OCI-M1 (cell line): ENCODE measurements at places on chromosomes 4 and X.

DNA sequence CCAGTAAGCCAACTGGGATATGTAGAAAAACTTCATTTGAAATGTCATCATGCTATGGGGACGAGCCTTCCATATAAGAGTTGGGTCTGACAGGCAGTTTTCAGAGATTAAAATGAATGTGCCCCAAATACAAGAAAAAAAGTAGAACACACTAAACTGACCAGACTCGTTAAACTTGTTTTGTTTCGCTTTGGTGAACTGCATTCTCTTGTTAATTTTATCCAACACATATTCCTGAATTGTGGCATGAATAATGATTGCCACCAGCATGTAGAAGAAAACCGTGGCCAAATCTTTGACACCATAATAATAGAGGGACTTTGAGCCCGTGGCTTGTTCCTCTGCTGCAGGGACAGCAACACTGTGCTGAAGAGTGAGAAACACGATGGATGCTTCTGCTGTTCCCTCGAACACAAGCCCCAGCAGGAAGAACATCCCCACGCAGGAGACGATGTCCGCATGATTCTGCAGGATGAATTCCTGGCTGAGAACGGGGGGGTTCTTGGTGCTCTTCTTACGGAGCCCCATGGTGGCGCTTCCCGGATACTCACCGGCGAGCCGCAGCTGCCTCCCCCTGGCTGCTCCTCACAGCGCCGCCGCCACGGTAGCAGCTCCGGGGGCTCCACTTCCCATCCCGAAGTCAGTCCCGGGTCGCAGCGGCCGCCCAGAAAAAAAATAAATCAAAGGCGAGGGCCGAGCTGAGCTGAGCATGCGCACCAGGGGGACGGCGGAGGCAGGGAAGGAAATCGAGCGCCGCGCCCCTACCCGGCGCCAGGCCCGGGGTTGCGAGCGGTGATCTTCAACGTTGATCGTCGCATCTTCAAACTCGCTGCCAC, at the start of gene TRAM1L1:
Gene TRAM1L1 (minus strand): TSS at position 711 of the 836 bp plus-strand sequence. CDS start 183 bp downstream, at position 528.
- DNase-seq = no peak

DNA sequence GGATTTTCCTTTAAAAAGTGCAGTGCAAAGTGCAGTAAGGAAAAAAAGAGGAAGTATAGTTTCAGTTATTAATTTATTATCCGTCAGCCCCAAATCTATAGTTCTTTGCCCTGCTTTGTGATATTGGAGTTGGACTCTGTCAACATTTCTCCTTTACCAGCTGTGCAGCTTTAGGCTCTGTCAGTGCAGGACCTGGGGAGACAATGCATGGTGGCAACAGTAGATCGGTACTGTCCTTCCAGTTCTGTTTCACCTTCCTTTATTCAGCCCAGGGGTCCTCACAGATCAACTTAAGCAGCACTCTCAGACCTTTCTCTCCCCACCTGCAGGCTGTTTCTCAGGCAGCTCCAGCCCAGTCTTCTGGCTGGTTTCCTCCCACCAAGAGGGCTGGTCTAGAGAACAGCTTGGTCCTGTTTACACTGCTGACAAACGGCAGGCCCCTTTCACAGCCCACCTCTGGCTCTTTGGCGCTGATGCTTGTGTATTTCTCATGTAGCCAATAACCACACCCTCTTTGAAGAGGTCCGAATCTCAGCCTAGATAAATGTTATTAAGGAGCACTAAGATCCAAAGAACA, 71.6 kb downstream of the MCUB start:
- no peak for DNase-seq

DNA sequence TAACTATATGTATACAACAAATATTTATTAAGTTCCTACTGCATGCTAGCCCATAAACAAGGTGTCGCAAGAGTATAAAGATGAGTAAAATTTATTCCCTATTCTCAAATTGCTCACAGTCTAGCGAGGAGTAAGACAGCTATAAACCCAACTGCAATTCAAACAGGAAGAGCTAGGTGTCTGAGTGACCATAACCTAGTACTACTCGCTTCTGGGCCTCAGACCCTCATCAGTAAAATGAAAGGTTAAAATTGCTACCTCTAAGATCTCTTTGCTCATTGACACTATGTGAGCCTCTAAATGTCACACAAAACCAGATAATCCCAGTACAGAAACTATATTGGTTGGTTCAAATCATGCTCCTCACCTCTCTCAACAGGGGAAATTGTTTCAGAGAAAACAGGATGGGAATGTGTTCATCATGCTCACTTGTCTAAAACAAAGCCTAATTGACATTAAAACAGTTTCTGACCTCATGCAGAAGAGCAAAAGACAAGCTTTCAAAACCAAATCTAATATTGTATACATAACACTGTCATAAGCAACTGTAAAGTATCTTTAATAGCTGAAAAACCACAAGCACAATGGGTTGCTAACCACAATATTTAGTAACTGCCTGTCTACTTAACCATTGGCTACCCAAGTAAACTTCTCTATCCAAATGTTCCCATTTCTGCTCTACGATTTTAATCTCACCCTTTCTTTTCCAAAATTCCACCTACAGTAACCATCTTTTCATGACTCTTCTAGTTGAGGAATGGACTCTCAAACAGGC, 264.6 kb upstream of the FMR1 start:
- peak; percentile 9 for DNase-seq

GRCh38 chr4:23166919-23167318, 474.2 kb downstream of the GBA3 start:
- DNase-seq = no peak

- DNase-seq = no peak
These were observed 112.9 kb downstream of the KCNIP4 start for GRCh38 chr4:21835712-21836111.
